CD4-positive, CD25-positive, alpha-beta regulatory T cell (primary cell): ENCODE measurements at places on chromosomes 16 and 17. TPM values are rescaled to one million over a fixed set of nuclear protein-coding genes. Genes with fewer than 3 reads are reported as not detected.

Gene TMEM256
- 23.0 TPM for total RNA-seq

Gene ZNF469
- total RNA-seq = 0.32 TPM

Gene CDK5R1
- 6.3 TPM for total RNA-seq

DNA sequence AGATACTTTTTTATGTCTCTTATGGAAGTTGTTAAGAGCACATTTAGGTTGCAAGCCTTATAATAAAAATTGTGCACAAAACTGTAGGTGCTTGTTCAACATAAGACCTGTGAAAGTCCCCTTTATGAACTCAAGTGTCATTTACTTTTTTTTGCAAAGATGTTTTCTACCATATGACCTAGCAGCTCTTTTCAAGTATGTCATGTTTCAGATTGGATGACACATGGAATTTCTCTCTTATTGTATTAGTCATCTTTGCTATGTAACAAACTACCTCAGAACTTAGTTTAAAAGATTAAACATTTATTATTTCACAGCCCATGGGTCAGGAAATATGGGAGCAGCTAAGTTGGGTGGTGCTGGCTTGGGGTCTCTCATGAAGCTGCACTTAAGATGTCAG, 57.9 kb downstream of the PHKB start:
- DNase-seq = no peak
- H3K4me1 ChIP-seq = peaks cover 8% of the 10 kb centered on the region
- no peaks in the 10 kb centered on the region for H3K27me3 ChIP-seq
- peaks cover 34% of the 10 kb centered on the region for H3K36me3 ChIP-seq
- H3K4me3 ChIP-seq = no peak overlapping the region

- H3K27me3 ChIP-seq = no peaks in the 10 kb centered on the region
- DNase-seq = peak; percentile 71
These were observed 67.8 kb downstream of the C16orf78 start for GRCh38 chr16:49441366-49441780.

DNA sequence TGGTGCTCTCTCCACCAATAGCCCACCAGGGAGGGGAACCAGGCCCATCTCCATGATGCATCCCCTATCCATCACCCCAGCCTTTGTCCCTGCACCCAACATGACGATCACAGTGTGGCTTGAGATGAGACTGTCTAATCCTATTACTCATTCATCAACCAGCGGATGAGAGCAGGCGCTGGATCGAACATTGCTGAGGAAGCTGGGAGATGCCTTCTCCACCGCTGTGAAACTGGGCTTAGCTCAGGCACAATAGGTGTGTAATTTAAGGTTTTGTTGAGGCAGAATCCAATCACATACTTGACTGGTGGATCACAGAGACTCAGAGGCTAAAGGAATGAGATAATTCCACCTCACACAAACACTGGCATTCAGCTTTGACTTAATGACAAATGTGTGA, 64.6 kb upstream of the IRX3 start:
- H3K36me3 ChIP-seq = no peaks in the 10 kb centered on the region
- H3K27ac ChIP-seq = no peak overlapping the region
- no peak for DNase-seq
- no peaks in the 10 kb centered on the region for H3K27me3 ChIP-seq
- no peaks in the 10 kb centered on the region for H3K4me1 ChIP-seq
- no peak overlapping the region for H3K4me3 ChIP-seq
